ENCODE measurements at places on chromosomes 13 and 19. TPM values are rescaled to one million over a fixed set of nuclear protein-coding genes. Genes with fewer than 3 reads are reported as not detected.

The ADPRHL1 gene
- 0.12 TPM for total RNA-seq

The CAPN12 gene
- total RNA-seq: 5.1 TPM

The MAST1 gene
- total RNA-seq: 0.93 TPM

The ERICH4 gene
- total RNA-seq: not detected

The NANOS2 gene
- total RNA-seq: not detected

The COX7A1 gene
- not detected for total RNA-seq

The TSC22D1 gene
- total RNA-seq: 35.6 TPM

The TPRX2 gene
- total RNA-seq: not detected

The ZNF600 gene
- total RNA-seq: 27.5 TPM

The MYH14 gene
- total RNA-seq: not detected

The CERS1 gene
- not detected for total RNA-seq
